ENCODE measurements at places on chromosomes 2 and 18.

GRCh38 chr18:77248873-77249568 is 627 bp upstream of the GALR1 start:
- DNase-seq = no peak

DNA sequence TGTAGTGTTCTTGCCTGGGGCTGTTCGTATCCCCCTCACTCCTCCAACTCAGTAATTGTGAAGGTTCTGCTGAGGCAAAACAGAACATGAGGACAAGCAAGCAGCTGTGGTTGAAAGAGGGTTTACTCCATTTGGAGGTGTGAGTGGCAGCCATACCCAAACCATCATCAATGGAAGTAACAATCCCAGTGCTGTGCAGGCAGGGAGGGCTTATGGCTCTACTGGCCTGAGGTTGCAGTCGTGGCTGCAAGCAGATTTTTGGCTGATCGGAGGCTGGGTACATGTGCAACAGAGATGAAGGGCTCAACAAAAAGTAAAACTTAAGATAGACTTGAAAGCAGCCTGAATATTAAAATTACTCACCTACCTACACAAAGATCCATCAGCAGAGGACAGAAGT is 13.2 kb downstream of the SRSF7 start:
- DNase-seq = no peak

DNA sequence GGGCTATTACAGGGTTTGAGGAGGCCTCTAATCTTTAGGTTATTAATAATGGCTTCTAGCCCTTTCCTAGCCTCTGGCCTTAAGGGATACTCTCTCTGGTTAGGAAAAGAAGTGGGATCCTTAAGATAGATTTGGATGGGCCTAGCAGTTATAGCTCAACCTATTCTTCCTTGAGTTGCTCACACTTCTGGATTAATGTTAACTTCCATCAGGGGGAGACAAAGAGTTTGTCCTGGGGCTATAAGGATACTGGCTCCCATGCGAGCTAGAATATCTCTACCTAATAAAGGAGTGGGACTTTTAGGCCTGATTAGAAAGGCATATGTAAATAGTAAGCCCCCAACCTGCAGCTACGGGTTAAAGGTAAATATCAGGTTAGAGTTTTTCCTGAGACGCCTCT is 14.3 kb upstream of the PTH2R start:
- no peak for DNase-seq

DNA sequence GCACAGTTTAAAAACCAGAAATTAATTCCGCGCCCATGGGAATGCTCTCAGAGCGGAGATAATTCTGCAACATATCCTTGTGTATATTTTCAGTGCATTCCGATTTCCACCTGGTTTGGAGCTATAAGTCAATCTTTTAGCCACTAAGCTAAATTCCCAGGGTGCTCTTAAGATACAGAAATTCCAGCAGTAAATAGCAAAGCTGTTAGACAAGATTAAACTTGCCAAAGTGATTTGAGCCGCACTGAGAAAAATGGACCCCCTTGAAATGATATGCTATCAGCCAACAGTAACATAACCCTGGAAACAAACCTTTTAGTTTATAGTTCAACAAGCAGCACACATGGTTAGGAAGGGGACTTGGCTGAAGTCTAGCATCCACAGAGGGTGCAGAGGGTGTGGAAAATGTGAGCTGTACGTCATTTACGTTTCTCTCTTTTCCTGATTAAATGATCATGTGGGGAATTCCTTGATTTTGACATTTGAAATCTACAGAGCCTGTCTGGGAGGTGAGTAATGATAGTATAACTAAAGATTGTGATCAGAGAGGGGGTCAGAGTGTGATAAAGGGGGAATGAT is 99.8 kb upstream of the COPS8 start:
- DNase-seq = no peak

GRCh38 chr18:64178860-64179259 is 30.0 kb upstream of the LINC00305 start:
- DNase-seq = no peak

- DNase-seq = no peak
Measured at GRCh38 chr2:185473838-185474237, 264.8 kb upstream of the FSIP2 start.

- no peak for DNase-seq
Measured at GRCh38 chr2:134225841-134226240, 28.0 kb upstream of the MGAT5 start.

DNA sequence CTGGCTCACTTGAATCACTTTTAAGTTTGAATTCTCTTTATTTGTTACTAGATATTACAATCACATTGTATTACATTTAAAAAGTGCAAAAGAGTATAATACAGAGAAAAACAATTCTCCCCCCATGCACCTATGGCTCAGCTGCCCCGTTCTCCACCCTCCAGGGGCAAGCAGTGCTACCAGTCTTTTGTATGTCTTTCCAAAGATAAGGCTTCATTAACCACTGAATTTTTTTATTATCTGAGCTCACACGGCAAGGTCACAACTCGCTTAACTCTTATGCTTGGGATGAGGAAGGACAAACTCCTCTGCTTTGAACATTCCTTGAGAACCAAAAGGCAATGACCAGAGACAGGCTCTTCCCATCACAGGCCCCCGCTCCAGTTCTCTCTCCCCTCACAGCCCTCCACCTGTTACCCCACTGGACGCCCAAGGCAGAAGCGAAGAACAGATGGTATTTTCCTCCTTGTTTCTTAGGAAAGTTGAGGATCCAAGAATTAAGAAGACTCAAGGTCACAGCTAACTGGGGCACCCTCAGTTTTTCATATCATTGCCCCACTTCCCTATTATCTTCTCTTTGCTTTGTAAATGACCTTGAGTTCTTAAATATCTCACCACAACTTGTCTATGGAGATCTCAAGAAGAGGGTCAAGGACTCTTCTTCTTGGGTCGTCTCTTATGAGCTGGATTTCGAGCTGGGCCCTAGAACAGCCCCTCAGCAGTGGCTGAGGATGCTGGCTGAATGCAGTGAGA is 30.1 kb downstream of the SH2D6 start:
- DNase-seq = no peak

DNA sequence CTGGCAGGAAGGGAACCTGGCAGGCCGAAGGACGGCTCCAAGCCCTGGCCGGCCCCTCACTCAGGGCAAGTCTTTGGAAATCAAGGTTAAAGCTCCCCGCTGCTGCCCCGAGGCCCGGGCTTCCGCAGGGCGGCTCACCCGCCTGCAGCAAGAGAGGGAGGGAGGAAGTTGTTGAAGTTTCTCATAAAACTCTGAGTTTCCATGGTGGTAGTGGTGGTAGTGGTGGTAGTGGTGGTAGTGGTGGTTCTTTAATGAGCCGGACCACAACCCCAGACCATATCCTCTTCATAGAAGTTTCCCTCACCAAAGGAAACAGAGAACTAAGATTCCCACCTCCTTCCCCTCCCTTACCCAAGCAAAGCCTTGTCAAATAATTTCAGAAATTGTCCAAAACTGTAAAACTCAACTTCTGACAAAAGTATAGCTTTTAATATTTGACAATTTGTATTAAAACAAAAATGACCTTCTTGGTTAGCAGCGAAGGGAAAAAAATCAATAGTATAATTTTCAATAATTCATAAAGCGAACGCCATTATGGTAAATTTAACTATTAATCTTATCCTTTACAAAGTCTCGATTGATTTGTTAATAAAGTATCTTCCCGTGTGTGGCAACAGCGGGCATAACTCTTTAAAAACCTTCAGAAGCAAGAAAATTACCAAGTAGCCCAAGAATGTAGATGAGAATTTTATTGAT is 1.5 kb upstream of the HOXD10 start:
- no peak for DNase-seq

DNA sequence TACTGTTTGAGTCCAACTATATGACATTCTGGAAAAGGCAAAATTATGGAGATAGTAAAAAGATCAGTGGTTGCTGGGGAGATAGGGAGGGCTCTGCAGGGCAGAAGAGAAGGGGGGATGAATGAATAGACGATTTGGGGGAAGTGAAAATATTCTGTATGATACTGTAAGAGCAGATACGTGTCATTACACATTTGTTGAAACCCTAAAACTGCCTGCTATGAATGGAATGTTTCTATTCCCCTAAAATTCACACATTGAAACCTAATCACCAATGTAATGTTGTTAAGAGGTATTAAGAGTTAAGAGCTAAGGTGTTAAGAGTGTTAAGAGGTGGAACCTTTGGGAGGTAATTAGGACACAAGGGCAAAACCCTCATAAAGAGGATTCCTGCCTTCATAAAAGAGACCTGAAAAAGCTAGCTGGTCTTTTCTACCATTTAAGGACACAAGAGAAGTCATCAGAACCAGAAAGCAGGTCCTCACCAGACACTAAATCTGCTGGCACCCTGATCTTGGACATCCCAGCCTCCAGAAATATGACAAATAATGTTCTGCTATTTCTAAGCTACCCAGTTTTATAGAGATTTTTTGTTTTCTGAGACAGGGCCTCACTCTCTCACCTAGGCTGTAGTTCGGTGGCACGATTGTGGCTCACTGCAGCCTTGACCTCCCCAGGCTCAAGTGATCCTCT is 76.2 kb downstream of the ATAD2B start:
- no peak for DNase-seq

GRCh38 chr2:161122772-161123530 is 37.3 kb upstream of the TANK start:
- DNase-seq = peak; percentile 92

DNA sequence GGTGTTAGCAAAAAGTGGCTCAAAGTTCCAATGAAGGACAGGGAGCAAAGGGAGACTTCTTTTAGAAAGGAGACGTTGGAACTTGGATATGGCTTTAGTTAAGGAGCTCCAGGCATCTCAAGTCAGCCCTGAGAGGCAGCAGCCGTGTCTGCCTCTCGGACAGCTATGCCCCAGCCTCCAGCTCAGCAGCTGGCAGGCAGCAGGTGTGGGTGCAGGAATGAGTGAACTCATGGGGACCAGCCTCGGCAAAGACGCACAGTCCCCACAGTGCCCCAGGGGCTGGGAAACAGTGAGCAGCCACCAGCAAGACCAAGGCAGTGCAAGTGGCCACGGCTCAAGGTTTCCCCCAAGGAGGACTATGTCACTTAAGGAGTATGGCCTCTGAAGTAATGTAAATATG is 1.6 kb upstream of the LRRFIP1 start:
- DNase-seq = no peak

- DNase-seq = no peak
Measured at GRCh38 chr2:529424-529823, 147.8 kb downstream of the TMEM18 start.

DNA sequence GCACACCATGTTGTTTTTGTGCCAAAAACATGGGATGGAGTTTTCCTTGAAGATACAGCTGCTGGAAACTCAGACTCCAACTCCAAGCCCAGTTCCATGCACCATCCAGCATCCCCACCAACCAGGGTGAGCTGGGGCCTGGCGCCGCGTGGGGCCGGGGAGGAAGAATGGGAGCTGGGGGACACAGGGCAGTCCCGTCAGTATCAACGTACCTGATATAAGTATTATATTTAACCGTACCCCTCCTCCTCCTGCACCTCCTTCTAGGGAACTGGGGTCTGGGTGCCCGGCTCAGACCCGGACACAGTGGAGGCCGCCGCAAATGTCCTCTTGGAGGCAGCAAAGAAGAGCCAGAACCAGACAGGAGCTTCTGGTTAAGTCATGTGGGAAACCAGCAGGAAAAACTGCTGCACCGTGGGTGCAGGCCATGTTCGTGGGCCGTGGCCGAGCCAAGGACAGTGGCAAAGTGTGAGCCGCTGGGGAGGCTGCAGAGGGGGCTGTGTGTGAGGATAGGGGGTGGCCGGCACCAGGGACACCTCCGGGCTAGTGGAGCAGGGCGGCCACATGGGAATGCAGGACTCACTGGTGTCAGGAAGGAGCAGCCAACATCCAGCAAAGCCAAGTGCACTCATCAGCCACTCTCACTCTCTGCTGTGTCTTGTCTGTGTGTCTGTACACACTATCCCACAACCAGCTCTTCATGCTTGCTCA is 112.6 kb downstream of the TMEM18 start:
- DNase-seq = no peak

GRCh38 chr2:25366629-25367028 is 24.9 kb upstream of the DNMT3A start:
- DNase-seq = no peak

DNA sequence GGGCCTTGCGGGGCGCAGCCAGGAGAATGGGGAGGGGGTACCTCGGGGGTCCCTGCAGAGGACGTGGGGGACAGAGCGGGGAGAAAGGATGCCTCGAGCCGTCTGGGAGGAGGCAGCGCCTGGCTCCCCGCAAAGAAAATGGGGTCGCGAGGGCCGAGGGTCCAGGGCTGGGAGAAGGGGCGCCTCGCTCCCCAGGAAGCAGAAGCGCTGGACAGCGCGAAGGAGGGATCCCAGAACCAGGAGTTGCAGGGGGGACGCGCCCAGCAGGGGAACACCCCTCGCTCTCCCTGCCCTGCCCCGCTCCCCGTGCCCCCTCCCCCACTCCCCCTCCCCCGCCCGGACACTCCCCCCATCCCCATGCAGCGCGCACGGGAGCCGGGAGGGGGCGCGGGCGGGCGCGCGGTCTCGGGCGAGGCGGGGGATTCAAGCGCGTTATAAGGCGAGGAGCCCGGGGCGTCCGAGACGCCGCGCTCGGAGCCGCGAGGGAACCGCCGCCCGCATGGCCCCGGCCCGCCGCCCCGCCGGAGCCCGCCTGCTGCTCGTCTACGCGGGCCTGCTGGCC is at the start of gene ERFE:
ERFE (plus strand) TSS at position 462 of the 562 bp plus-strand sequence; CDS start at position 500, 38 bp downstream.
- peak; percentile 49 for DNase-seq

GRCh38 chr2:188773075-188773474 is 201.1 kb upstream of the COL3A1 start:
- DNase-seq = peak; percentile 60

GRCh38 chr18:70024093-70024492 is 76.4 kb upstream of the CD226 start:
- no peak for DNase-seq

DNA sequence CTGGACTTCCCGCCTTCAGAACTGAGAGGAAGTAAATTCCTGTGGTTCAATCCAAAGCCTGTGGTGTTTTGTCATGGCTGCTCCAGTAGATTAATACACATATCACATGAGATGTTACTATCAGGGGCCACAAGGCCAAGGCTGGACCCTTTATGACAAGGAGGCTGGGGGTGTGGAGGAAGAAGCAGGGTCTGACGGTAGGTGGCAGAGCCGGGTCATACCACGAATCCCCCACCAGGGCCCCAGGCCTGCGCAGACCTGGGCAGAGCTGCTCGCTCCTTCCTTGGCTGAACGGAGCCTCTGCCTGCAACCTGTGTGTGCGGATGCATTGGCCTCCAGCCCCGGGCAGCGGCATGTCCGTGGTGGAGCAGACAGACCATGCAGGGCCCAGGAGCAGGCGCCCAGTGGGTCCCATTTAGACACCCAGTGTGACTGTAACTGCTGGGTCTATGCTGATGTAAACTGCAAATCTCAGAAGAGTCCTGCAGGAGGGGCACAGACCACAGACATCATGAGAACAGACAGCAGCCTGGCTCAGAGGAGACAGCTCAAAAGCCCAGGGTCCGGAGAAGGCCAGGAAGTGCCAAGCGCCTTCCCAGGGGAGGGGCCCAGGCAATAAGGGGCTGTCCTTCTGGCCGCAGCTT is 155.2 kb downstream of the PXDN start:
- DNase-seq = no peak

GRCh38 chr2:104952976-104953375 is 84.9 kb upstream of the MRPS9 start:
- DNase-seq = peak; percentile 8

Data from LHCN-M2 (cell line).